ENCODE measurements at places on chromosomes 11 and 22.

DNA sequence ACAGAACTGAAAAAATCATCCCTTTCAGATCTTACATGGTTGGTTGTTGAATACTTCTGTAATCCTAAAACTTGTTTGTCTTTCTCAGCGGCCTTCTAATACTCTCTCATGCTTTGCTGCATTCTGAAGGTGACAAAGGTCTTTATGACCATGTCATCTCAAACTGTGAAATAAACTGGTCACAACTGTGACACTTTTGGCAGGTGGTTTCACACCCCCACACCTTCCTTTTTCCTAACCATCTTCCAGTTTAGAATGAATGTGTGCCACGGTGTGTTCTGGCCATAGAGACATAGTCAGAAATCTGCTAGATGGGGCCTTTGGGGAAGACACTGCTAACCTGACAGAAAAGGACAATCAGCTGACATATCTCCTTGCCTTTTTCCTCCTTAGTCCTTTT is 14.7 kb upstream of the RFPL3 start:
- DNase-seq, result no peak

GRCh38 chr11:81112718-81113117 is 1620.9 kb downstream of the FAM181B start:
- DNase-seq, result no peak

DNA sequence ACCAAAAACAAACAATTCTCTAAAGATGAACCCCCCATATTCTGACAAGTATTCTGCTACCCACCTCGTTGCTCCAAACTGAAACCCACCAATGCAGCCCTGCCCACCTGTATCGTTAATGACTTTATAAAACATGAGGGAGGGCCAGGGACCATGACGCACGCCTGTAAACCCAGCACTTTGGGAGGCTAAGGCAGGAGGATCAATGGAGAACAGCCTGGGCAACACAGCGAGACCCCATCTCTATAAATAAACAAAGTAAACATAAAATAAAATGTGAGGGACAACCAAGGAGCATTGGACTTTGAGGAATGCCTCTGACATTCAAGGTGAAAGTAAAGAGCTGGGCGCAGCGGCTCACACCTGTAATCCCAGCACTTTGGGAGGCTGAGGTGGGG is 39.8 kb upstream of the ATXN10 start:
- DNase-seq, result no peak

- no peak for DNase-seq
Observed at GRCh38 chr11:102932678-102933077, 22.9 kb downstream of the MMP13 start.

- no peak for DNase-seq
Observed at GRCh38 chr22:30861688-30862552, 106.7 kb downstream of the MORC2 start.

- no peak for DNase-seq
Observed at GRCh38 chr11:65880844-65881421, 1.3 kb downstream of the CTSW start.

DNA sequence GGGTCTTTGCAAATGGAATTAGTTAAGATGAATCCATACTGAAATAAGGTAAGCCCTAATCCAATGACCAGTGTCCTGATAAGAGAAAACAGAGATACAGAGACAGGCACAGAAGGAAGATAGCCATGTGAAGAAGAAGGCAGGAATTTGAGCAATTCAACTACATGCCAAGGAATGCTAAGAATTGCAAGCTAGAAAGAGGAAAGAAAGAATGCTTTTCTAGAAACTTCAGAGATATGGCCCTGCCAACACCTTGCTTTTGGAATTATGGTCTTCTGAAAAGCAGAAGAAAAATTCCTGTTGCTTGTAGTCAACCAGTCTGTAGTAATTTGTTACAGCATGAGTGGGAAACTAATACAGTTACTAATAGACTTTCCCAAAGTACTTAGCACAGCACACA is 111.3 kb downstream of the SLC17A6 start:
- no peak for DNase-seq
